ENCODE measurements at places on chromosomes 3 and 15. TPM values are rescaled to one million over a fixed set of nuclear protein-coding genes. Genes with fewer than 3 reads are reported as not detected.

The IL17RB gene
- total RNA-seq, result not detected

The SEMA4B gene
- total RNA-seq, result 14.5 TPM

The SPATA12 gene
- total RNA-seq, result not detected

The EFCC1 gene
- total RNA-seq, result not detected

The KLHL40 gene
- total RNA-seq, result not detected

The RYR3 gene
- total RNA-seq, result under 0.01 TPM

The CPEB1 gene
- 40.9 TPM for total RNA-seq

The CHRM5 gene
- total RNA-seq, result not detected

The RRP9 gene
- total RNA-seq, result 16.9 TPM

The THPO gene
- 0.49 TPM for total RNA-seq

The DCLK3 gene
- total RNA-seq, result not detected

The SENP2 gene
- 39.6 TPM for total RNA-seq

The CASR gene
- not detected for total RNA-seq

The PCSK6 gene
- total RNA-seq, result 0.81 TPM

The LNP1 gene
- 11.0 TPM for total RNA-seq

The MORF4L1 gene
- total RNA-seq, result 431 TPM

The CMSS1 gene
- total RNA-seq, result 27.8 TPM

The COL6A5 gene
- not detected for total RNA-seq

The PPP1R2 gene
- 60.1 TPM for total RNA-seq

The UNC13C gene
- total RNA-seq, result 0.81 TPM

All from fibroblast of the aortic adventitia (primary cell).